PC-3 (cell line): ENCODE measurements at places on chromosomes 2 and 18. TPM values are rescaled to one million over a fixed set of nuclear protein-coding genes. Genes with fewer than 3 reads are reported as not detected.

Gene CFC1
- total RNA-seq = not detected in 2 replicates

Gene SLC14A1
- total RNA-seq = 2.3 and 6.9 TPM in 2 replicates

Gene NEU2
- total RNA-seq = 4.0 and 4.5 TPM in 2 replicates

Gene C2orf69
- 10.5 and 15.0 TPM in 2 replicates for total RNA-seq

Gene ORC2
- total RNA-seq = 17.7 and 25.9 TPM in 2 replicates

Gene SCYGR4
- total RNA-seq = not detected in 2 replicates

Gene GPC1
- 37.1 and 56.7 TPM in 2 replicates for total RNA-seq

Gene UGT1A8
- total RNA-seq = 0.46 TPM in 1 of 2 replicates, not detected in the other

Gene UPP2
- not detected in 2 replicates for total RNA-seq

Gene EMILIN1
- 0.69 and 0.75 TPM in 2 replicates for total RNA-seq

Gene C2orf74
- total RNA-seq = 12.2 and 16.8 TPM in 2 replicates

Gene DCDC2C
- total RNA-seq = not detected in 2 replicates

Gene LMAN1
- total RNA-seq = 109 and 126 TPM in 2 replicates

Gene CD207
- not detected in 2 replicates for total RNA-seq

Gene UGT1A5
- total RNA-seq = not detected in 2 replicates

Gene ACOXL
- total RNA-seq = 15.5 and 16.3 TPM in 2 replicates

Gene NT5C1B
- not detected in 2 replicates for total RNA-seq

Gene REL
- 7.3 and 8.9 TPM in 2 replicates for total RNA-seq

Gene RESP18
- total RNA-seq = not detected in 2 replicates

Gene SRD5A2
- total RNA-seq = 0.07 TPM in 1 of 2 replicates, not detected in the other

Gene IL36A
- total RNA-seq = not detected in 2 replicates

Gene PLB1
- 0.40 and 1.3 TPM in 2 replicates for total RNA-seq

Gene ID2
- total RNA-seq = 92.1 and 93.3 TPM in 2 replicates

Gene SH3RF3
- 11.7 and 16.3 TPM in 2 replicates for total RNA-seq

Gene KCNJ13
- not detected in 2 replicates for total RNA-seq

Gene MRO
- 0.55 TPM in 1 of 2 replicates, not detected in the other for total RNA-seq

Gene CGREF1
- 18.7 and 22.6 TPM in 2 replicates for total RNA-seq

Gene FSIP2
- 2.0 and 2.5 TPM in 2 replicates for total RNA-seq

Gene RGPD3
- total RNA-seq = 0.04 TPM in 1 of 2 replicates, not detected in the other

Gene REG3G
- total RNA-seq = not detected in 2 replicates

Gene TGFBRAP1
- total RNA-seq = 26.5 and 27.3 TPM in 2 replicates

Gene COLEC11
- total RNA-seq = 0.44 TPM in 1 of 2 replicates, not detected in the other

Gene ASB3
- total RNA-seq = 9.3 and 11.9 TPM in 2 replicates

Gene FBXO41
- 4.2 and 7.7 TPM in 2 replicates for total RNA-seq

Gene IKZF2
- total RNA-seq = 5.2 and 8.2 TPM in 2 replicates

Gene AGXT
- not detected in 2 replicates for total RNA-seq

Gene ALPI
- not detected in 2 replicates for total RNA-seq

Gene AQP4
- not detected in 2 replicates for total RNA-seq

Gene CENPA
- total RNA-seq = 40.8 and 42.4 TPM in 2 replicates

Gene TUBA4B
- total RNA-seq = not detected in 2 replicates

Gene FAP
- total RNA-seq = not detected in 2 replicates

Gene MALL
- 123 and 136 TPM in 2 replicates for total RNA-seq

Gene KLHL14
- total RNA-seq = not detected in 2 replicates

Gene DSC2
- total RNA-seq = 4.8 and 6.9 TPM in 2 replicates

Gene PLA2R1
- 2.4 and 3.4 TPM in 2 replicates for total RNA-seq

Gene DAPL1
- not detected in 2 replicates for total RNA-seq

Gene RAB6C
- 0.04 TPM in 1 of 2 replicates, not detected in the other for total RNA-seq

Gene EGR4
- not detected in 2 replicates for total RNA-seq
